ENCODE measurements at places on chromosomes 3 and 15. TPM values are rescaled to one million over a fixed set of nuclear protein-coding genes. Genes with fewer than 3 reads are reported as not detected.

DNA sequence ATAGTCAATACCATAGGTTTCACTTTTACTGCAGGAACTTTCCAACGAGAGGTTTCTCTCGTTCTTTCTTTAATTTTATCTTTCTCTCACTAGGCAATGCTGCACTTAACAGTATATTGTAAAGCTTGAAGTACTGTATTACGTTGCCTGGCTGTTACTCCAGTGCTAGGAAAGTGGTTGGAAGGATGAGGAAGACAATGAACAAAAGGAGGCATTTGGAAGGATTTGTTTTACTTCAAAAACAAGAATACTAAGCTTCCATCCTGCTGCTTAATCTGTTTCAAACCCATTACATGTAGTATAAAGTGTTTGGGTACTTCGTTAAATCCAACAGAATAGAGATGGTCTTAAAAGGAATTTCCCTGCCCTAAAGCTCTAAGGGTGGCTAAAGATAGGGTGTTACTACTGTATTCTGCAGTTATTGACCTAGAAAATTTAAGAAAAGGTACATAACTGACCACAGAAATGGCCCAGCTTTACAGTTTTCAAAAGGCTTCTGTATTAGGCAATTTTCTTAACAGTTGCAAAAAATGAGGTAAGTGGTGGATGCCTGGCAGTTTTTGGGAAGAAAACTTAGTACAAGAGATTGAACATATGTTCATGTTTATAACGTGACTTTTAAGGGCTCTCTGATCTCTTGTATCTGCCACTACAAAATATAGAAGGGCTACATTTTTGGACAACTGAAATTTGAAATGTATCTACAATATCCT is 785 bp upstream of the IFT57 start:
- H3K27ac ChIP-seq = peak overlapping the region; percentile 100
- no peaks in the 10 kb centered on the region for H3K36me3 ChIP-seq
- H3K27me3 ChIP-seq = no peaks in the 10 kb centered on the region
- H3K4me3 ChIP-seq = peak overlapping the region; percentile 43

DNA sequence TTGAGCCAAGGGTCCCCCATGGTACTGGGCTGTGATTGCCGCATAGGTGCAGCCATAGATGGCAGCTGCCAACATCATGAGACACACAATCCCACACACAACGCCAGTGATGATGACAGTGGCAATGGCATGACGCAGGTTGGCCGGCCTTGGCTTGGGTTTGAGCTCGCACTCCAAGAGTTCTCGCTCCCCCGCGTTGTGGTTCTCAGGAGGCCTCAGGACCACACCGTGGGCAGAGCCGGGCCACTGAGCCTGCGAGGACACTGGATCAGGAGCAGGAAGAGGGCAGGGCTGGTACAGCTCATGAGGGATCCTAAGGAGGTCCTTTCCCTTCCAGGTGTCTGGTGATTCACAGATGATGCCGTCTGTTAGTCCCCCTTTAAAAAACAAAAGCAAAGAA is 9.3 kb downstream of the LRTM1 start:
- no peaks in the 10 kb centered on the region for H3K27me3 ChIP-seq
- H3K36me3 ChIP-seq = no peaks in the 10 kb centered on the region
- H3K4me3 ChIP-seq = no peak overlapping the region
- no peak for DNase-seq
- no peaks in the 10 kb centered on the region for H3K4me1 ChIP-seq

GRCh38 chr15:82641129-82641798 is 5.9 kb downstream of the CPEB1 start:
- no peak overlapping the region for H3K4me3 ChIP-seq
- no peaks in the 10 kb centered on the region for H3K4me1 ChIP-seq
- no peaks in the 10 kb centered on the region for H3K27me3 ChIP-seq
- no peak for DNase-seq
- H3K36me3 ChIP-seq = no peaks in the 10 kb centered on the region

- H3K4me3 ChIP-seq = no peak overlapping the region
- H3K4me1 ChIP-seq = peaks cover 7% of the 10 kb centered on the region
- H3K27ac ChIP-seq = no peak overlapping the region
- peak; percentile 38 for DNase-seq
- no peaks in the 10 kb centered on the region for H3K27me3 ChIP-seq
These were observed 33.3 kb upstream of the TUBGCP5 start for GRCh38 chr15:23072633-23073032.

- DNase-seq = no peak
- H3K36me3 ChIP-seq = no peaks in the 10 kb centered on the region
- no peaks in the 10 kb centered on the region for H3K4me1 ChIP-seq
These were observed 90.5 kb downstream of the FAM227B start for GRCh38 chr15:49530092-49530491.

GRCh38 chr3:4588466-4588865 is 95.3 kb downstream of the ITPR1 start:
- H3K27ac ChIP-seq = no peak overlapping the region
- H3K36me3 ChIP-seq = no peaks in the 10 kb centered on the region
- H3K4me3 ChIP-seq = no peak overlapping the region

GRCh38 chr3:11463591-11463990 is 180.1 kb downstream of the VGLL4 start:
- no peaks in the 10 kb centered on the region for H3K36me3 ChIP-seq
- H3K4me3 ChIP-seq = no peak overlapping the region
- no peaks in the 10 kb centered on the region for H3K4me1 ChIP-seq
- DNase-seq = no peak
- H3K27me3 ChIP-seq = no peaks in the 10 kb centered on the region

Gene B4GALT4
- 59.7 TPM for total RNA-seq

- H3K27ac ChIP-seq = no peak overlapping the region
- H3K4me3 ChIP-seq = no peak overlapping the region
- no peaks in the 10 kb centered on the region for H3K36me3 ChIP-seq
- no peak for DNase-seq
- no peaks in the 10 kb centered on the region for H3K4me1 ChIP-seq
These were observed 75.9 kb downstream of the CYP19A1 start for GRCh38 chr15:51262463-51262862.

- DNase-seq = no peak
- no peak overlapping the region for H3K27ac ChIP-seq
- H3K4me1 ChIP-seq = peaks cover 19% of the 10 kb centered on the region
These were observed 272.2 kb upstream of the NR2F2 start for GRCh38 chr15:96058103-96058851.

GRCh38 chr15:61327019-61327631 is 98.0 kb upstream of the RORA start:
- H3K27me3 ChIP-seq = no peaks in the 10 kb centered on the region
- H3K4me1 ChIP-seq = no peaks in the 10 kb centered on the region

DNA sequence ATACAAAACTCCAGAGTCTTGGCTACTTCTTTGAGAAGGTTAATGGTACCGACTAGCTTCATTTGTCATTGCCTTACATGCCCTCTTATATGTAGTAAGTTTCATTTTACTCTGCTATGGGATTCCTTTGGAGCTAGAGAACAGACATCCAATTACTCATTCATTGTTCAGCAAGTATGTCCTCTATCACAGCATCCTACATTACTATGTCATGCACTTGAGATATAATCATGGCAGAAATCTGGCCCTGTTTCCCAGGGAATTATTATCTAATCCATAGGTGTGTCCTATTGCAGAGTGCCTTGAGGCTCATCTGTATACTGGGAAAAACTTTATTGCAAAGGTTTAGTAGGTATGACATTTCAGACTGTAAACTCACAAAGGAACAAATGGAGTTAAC is 333.1 kb upstream of the NECTIN3 start:
- peaks cover 21% of the 10 kb centered on the region for H3K4me1 ChIP-seq
- H3K27ac ChIP-seq = no peak overlapping the region
- H3K4me3 ChIP-seq = no peak overlapping the region
- H3K27me3 ChIP-seq = no peaks in the 10 kb centered on the region
- H3K36me3 ChIP-seq = no peaks in the 10 kb centered on the region
- DNase-seq = no peak

DNA sequence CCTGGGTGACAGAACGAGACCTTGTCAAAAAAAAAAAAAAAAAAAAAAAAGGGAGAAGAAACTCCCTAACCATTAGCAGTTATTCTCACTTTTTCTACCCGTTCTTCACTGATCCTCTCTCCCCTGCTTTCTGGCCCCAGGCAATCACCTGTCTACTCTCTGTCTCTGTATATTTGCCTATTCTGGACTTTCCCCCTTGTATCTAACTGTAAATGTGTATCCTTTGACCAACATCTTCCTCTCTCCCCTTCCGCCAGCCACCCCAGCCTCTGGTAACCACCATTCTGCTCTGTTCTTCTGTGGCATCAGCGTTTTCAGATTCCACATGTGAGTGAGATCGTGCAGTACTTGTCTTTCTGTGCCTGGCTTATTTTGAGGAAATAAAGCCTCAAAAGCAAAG is 6.9 kb downstream of the CYFIP1 start:
- no peaks in the 10 kb centered on the region for H3K27me3 ChIP-seq
- H3K4me3 ChIP-seq = no peak overlapping the region

Gene B3GALNT1
- total RNA-seq = 9.0 TPM

DNA sequence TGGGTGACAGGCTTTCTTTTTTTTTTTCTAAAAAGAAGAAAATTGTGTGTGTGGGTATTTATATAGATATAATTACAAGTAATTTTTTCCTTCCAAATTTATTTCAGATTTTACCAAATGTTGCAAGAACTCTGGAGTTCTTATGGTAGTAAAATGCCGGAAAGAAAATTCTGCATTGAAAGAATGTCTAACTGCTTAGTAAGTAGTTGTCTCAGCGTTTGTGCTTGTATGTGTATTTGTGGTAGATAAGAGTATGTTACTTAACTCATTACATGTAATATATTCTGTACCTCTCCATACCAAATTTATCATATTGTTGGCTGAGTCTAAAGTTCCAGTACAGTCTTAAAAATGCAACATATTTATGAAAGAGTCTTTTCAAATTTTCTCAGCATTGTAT is 32.3 kb upstream of the ZCWPW2 start:
- peaks cover 1% of the 10 kb centered on the region for H3K4me1 ChIP-seq
- no peak overlapping the region for H3K27ac ChIP-seq
- DNase-seq = no peak
- H3K27me3 ChIP-seq = no peaks in the 10 kb centered on the region
- no peak overlapping the region for H3K4me3 ChIP-seq

Gene CCR1
- total RNA-seq = 2.9 TPM

Gene OR5K2
- total RNA-seq = not detected

Gene CYP11A1
- 0.56 TPM for total RNA-seq

- no peaks in the 10 kb centered on the region for H3K27me3 ChIP-seq
- no peak overlapping the region for H3K4me3 ChIP-seq
- no peak for DNase-seq
- H3K27ac ChIP-seq = peak overlapping the region; percentile 78
These were observed 61.5 kb upstream of the ULK4 start for GRCh38 chr3:42023380-42023779.

GRCh38 chr15:42931702-42932486 is 11.3 kb upstream of the TTBK2 start:
- DNase-seq = no peak
- no peak overlapping the region for H3K27ac ChIP-seq
- H3K27me3 ChIP-seq = no peaks in the 10 kb centered on the region
- no peak overlapping the region for H3K4me3 ChIP-seq
- no peaks in the 10 kb centered on the region for H3K36me3 ChIP-seq
- H3K4me1 ChIP-seq = no peaks in the 10 kb centered on the region

Gene GOLGA6A
- total RNA-seq = not detected

- H3K36me3 ChIP-seq = no peaks in the 10 kb centered on the region
- no peak overlapping the region for H3K4me3 ChIP-seq
- DNase-seq = no peak
- no peaks in the 10 kb centered on the region for H3K4me1 ChIP-seq
These were observed 78.0 kb downstream of the ALCAM start for GRCh38 chr3:105444725-105445124.

Gene BSN
- total RNA-seq = 0.93 TPM

Gene P2RY14
- total RNA-seq = not detected

DNA sequence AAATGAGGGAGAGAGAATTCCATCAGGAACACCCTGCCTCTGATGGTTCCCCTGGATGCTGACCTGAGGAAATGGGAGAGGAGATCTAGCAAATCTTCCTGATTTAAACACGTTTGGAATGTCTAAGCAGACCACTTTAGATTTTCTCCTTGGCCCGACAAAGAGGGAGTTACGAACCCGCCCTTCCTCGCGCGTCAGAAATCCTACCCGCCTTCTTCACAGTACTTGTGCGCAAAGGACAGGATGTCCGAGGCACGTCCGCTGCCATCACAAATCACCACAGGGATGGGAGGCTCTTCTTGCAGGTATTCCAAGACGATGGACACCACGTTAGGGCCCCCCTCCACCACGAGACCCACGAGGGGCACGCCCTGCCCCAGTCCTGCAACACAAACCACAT is 38.6 kb downstream of the TRPM1 start:
- H3K4me1 ChIP-seq = peaks cover 3% of the 10 kb centered on the region
- no peak overlapping the region for H3K27ac ChIP-seq
- no peak overlapping the region for H3K4me3 ChIP-seq
- H3K36me3 ChIP-seq = no peaks in the 10 kb centered on the region
- no peaks in the 10 kb centered on the region for H3K27me3 ChIP-seq

Gene SLC51A
- total RNA-seq = not detected

GRCh38 chr3:13791198-13792050 is 88.4 kb downstream of the WNT7A start:
- H3K27ac ChIP-seq = no peak overlapping the region
- no peaks in the 10 kb centered on the region for H3K27me3 ChIP-seq
- DNase-seq = no peak
- no peak overlapping the region for H3K4me3 ChIP-seq
- no peaks in the 10 kb centered on the region for H3K36me3 ChIP-seq

DNA sequence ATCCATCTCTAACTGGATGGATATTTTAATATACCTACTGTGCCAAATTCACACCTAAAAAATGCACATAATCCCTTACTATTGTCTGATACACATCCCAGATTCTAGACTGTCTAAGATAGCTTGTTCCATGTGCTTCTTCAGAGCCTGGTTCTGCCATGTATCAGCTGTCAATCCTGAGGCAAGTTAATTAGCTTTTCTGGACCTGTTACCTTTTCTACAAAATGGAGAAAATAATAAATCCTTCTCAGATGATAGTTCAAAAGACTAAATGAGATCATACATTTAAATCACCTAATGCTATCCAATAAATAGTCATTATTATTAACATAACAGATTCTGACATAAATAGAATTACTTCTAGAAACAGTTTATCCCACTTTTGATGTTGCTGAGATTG is 66.1 kb downstream of the KBTBD12 start:
- no peak overlapping the region for H3K27ac ChIP-seq
- no peaks in the 10 kb centered on the region for H3K27me3 ChIP-seq
- H3K4me3 ChIP-seq = no peak overlapping the region
- DNase-seq = no peak
- no peaks in the 10 kb centered on the region for H3K36me3 ChIP-seq

GRCh38 chr3:123627673-123628670 is 43.1 kb upstream of the HACD2 start:
- no peaks in the 10 kb centered on the region for H3K27me3 ChIP-seq
- DNase-seq = no peak
- peaks cover 6% of the 10 kb centered on the region for H3K4me1 ChIP-seq
- no peaks in the 10 kb centered on the region for H3K36me3 ChIP-seq
- no peak overlapping the region for H3K4me3 ChIP-seq
